CD4-positive, alpha-beta T cell treated with Interleukin-4 for 1 hour (primary cell): ENCODE measurements at places on chromosomes 4 and X.

DNA sequence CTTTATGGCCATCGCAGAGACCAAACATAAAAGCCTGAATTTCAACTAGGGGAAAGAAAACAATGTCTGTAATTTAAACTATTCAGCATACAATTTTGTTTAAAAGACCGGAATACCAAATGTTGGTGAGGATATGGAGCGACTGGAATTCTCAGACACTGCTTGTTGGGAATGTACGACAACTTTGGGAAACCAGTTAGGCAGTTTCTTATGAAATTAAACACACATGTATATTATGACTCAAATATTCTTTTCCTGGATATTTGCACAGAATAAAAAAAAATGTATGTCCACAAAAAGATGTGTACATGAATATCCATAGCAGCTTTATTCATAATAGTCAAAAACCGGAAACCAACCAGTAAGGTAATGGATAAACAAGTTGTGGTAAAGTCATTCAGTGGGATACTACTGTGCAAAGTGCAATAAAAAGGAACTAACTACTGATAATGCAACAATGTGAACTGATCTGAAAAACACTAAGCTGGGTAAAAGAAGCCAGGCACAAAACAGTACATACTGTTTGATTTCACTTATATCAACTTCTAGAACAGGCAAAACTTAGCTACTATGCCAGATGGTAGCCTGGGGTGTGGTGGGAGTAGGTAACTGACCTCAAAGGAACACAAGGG is 152.7 kb upstream of the FTHL17 start:
- no peak for DNase-seq

- no peak for DNase-seq
Observed at GRCh38 chrX:72002875-72003274, 92.2 kb downstream of the NHSL2 start.

GRCh38 chr4:123921339-123921738 is 524.7 kb downstream of the SPRY1 start:
- DNase-seq = no peak

DNA sequence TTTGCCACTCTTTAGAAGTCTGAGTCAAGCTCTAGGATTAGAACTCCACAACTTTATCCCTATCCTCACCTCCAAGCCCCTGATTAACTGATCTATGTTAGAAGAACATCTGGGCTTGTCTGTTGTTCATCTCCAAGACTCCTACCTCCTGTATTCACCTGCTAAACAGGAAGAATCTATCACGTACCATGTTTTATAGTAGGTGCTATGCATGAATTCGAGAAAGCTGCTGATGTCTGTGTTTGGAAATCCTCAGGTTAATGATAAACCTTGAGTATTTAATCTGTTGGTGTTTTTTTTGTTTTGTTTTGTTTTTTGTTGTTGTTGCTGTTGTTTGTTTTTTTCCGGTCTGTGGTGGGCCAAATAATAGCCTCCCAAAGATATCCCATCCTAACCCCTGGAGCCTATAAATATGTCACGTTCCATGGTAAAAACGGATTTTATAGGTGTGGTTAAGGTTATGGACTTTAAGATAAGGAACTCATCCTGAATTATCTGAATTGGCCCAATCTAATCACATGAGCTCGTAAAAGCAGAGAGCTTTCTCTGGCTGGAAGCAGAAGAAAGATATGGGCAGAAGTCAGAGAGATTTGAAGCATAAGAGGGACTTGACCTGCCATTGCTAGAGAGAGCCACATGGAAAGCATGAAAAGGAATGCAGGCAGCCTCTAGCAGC is 101.2 kb upstream of the DUSP21 start:
- no peak for DNase-seq

DNA sequence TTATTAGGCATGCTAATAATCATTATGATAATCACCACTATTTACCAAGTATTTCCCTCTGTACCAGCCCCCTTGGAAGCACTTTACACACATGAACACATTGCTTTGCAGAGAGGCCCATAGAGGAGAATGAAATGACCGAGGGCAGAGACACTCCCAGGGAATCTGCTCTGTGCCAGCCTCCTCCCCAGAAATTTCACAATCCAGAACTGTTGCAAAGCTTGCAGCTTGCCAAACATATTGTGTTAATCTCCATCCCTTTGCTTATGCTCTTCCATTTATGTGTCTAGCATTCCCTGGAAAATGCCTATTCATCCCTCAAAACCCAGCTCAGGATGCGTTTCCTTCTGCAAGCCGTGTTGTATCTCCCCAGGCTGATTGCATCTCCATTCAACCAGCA is 37.8 kb downstream of the CYTL1 start:
- no peak for DNase-seq

DNA sequence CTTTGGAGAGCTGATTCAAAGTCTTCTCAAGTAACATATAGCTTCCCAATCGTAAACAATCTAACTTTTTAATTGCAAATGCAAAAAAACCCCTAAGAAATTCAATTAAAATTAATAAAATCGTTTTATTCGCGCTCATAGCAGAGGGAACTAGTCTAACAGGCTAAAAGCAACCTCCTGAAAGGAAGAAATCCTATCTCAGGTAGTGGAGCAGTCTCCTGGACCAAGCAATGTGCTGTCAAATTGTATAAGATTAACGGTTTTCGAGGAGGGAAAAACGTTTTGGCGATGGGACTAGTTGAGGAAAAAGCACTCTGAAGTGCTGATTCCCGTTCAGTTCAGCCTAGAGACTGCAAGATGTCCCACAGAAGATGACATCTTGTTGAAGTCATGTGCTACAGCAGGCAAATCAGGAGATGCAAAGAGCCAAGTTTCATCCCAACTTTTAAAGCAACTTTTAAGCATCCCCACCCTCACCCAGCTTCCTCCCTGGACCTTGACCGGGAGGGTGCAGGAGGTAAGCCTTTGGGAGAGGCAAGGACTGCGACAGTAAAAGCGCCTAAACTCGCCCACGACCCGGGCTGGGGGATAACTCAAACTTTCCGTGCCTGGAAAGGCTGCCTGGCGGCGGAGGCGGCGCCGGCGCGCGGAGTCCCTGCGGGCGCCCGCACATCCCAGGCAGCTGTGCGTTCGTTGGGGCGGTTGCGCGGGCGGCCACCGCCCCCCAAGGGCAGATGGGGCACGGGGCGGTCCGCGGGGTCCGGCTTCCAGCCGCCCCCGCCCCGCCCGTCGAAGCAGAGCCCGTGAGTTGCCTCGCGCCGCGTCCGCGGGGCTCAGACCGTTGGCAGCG is 784 bp downstream of the MAP7D3 start:
- DNase-seq = no peak

- no peak for DNase-seq
Observed at GRCh38 chr4:7103607-7104365, 35.9 kb upstream of the GRPEL1 start.

DNA sequence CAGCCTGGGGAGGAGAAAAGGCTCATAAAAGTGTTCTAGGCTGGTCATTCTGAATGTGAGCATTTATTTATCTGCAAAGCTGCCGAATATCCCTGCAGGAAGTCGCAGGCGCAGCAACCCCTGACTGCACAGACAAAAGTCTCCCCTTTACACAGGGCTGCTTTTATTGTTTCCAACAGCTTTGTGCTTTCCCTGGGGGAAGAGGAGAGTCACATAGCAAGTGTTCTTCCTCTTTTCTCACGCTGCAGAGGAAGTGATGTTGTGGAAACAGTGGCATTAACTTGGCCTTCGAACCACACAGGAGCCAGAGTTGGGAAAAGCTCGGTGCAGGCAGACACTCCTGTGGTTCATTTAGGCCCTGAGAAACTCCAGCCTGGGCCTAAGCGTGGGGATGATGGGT is 81.5 kb upstream of the BCOR start:
- DNase-seq = no peak

GRCh38 chr4:70979445-70980008 is 13.9 kb upstream of the DCK start:
- no peak for DNase-seq

DNA sequence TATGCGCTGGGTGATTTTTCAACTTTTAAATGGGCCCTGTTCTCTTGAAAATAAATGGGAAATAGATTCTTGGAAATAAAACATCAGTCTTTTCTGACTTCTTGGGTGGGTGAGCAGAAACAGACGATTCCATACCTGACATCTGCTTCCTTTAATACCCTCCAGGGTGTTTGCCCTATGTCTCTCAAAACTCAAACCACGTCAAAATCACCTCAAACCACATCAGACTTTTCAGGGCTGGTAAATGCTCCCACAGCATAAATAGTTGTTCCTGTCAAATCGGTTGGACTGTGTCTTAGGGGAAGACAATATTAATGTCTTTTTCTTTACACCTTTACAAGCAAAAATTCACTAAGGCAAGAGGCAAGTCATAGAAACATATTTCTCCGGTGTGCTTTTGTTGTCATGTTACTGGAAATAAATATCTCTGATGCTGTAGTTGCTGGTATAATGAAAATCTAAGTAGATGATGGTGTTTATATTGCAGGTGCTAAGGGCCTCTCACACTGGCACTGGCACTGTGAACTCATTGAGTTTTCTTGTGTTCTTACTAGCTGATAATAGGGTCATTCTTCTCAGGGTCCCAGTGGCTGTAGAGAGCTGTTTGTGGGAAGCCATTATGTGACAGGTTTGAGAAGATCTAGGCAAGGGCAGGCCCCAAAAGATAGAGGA is 380.4 kb downstream of the RAPGEF2 start:
- DNase-seq = no peak

- DNase-seq = no peak
Observed at GRCh38 chrX:933611-934010, 278.8 kb downstream of the CRLF2 start.

GRCh38 chrX:74449937-74450330 is 28.6 kb downstream of the SLC16A2 start:
- no peak for DNase-seq

DNA sequence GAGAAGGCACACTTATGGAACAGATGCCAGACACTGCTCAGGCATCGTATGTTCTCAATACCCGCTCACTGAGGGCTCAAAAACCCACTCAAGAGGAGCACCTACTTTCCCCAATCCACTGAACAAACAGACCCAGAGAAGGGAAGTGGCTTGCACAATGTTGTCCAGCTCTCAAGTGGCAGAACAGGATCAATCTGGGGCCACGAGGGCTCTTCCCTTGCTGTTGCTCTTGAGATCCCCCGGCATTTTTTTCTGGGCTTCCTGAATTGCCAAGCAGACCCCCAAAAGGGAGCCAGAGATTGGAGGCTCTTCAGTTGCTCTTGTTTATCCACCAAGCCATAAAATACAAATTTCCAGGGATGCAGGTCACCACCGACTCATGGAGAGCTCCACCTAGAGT is 35.7 kb downstream of the IDS start:
- DNase-seq = no peak

DNA sequence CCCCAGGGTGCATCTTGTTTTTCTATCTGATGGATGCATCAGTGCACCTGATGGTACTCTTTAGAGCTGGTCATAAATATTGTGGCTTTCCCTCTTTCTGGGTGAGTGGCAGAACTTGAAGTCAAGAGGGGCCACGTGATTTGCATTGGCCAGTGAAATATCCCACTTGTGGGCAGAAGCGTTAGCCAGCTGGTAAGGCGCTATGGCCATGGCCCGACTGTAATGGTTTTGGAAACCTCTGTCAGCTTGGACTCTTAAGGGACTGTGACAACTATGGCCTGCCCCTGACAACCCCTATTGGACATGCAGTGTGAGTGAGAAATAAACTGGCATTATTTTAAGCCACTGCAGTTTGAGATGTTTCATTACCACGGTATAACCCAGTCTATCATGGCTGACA is 72.8 kb downstream of the SEL1L3 start:
- DNase-seq = no peak

GRCh38 chr4:66284991-66285451 is 614.7 kb upstream of the EPHA5 start:
- no peak for DNase-seq

- DNase-seq = no peak
Observed at GRCh38 chrX:71604141-71604540, 14.2 kb downstream of the CXCR3 start.

DNA sequence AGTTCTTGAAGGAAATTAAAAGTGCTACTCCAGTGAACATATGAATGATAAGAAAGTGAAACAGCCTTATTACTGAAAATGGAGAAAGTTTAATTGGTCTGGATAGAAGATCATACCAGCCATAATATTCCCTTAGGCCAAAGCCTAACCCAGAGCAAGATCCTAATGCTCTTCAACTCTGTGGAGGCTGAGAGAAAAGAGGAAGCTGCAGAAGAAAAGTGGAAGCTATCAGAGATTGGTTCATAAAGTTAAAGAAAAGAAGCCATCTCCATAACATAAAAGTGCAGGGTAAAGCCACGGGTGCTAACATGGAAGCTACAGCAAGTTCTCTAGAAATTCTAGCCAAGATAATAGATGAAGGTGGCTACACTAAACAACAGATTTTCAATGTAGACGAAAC is 85.5 kb upstream of the ATOH1 start:
- DNase-seq = no peak

DNA sequence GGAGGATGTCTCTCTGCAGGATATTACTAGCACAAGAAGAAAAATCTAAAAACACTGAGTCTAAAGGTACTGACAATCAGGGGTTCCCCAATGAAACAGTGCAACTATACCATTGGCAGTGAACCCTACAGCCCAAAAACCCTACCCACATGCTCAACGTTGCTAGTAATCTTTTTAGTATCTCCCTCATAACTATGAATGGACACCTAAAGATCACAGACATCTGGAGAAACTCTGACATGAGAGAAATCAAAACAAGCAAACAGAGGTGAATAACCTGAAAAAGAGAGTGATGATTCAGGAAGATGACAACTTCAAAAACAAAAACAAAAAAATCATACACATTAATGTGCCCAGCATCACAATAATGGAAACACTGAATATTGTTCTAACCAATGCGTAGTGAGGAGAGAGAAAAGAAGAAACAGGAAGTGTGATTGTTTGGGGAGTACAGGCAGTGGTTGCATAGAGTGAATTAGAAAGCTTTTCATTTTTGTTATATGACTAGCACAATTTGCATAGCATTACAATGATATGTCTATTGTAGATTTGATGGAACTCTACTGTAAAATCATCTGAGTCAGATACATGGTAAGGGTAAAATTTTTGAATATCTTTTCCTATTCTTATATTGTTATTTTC is 78.9 kb upstream of the FMR1 start:
- no peak for DNase-seq

DNA sequence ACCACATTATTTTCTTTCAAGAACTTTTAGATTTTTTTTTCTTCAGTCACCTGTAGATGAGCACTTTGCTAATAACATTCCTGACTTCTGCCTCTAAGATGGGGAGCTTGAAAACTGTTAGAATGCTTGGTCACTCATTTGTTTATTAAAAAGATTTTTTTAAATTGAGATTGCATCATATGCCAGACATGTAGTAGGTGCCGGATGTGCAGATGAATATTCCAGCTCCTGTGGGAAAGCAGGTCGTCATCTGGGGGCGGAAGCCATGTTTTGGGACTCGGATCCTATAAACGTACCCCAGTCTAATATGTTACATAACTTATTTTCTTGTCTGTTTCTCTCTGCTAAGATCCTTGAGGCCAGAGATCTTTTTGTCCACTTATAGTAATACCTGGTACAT is 236.8 kb downstream of the ARHGAP10 start:
- DNase-seq = no peak

DNA sequence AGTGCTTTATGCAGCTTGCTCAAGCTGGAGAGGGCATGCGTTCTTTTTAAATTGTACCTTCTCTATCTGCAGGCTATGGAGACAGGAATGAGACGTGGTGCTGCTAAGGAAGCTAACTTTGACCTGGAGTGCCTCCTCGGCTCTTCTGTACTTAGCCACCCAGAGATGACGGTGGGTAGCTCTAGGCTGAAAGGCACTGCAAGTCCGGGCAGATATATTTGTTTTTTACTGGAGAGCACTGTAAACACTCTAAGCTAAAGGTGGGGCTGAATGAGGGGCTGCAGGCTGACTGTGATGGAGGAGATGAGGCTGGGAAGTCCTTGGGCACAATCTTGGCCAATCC is 12.1 kb downstream of the ELF4 start:
- DNase-seq = no peak

GRCh38 chrX:16185725-16186136 is 18.4 kb downstream of the MAGEB17 start:
- DNase-seq = peak; percentile 19

GRCh38 chr4:61877266-61877665 is 677.1 kb downstream of the ADGRL3 start:
- DNase-seq = no peak
